ENCODE measurements at places on chromosomes 12 and 14. TPM values are rescaled to one million over a fixed set of nuclear protein-coding genes. Genes with fewer than 3 reads are reported as not detected.

INHBC gene
- not detected for total RNA-seq

TMEM63C gene
- total RNA-seq, result 2.1 TPM

ARMH4 gene
- not detected for total RNA-seq

- no peaks in the 10 kb centered on the region for H3K4me1 ChIP-seq
- H3K4me3 ChIP-seq, result no peak overlapping the region
Measured at GRCh38 chr14:60051721-60052221, 40.0 kb upstream of the PCNX4 start.

GRCh38 chr12:83389237-83389996 lies 702.7 kb downstream of the TMTC2 start:
- H3K36me3 ChIP-seq, result no peaks in the 10 kb centered on the region
- H3K4me1 ChIP-seq, result no peaks in the 10 kb centered on the region
- no peak overlapping the region for H3K27ac ChIP-seq
- no peak overlapping the region for H3K4me3 ChIP-seq
- peak; percentile 2 for DNase-seq

DNA sequence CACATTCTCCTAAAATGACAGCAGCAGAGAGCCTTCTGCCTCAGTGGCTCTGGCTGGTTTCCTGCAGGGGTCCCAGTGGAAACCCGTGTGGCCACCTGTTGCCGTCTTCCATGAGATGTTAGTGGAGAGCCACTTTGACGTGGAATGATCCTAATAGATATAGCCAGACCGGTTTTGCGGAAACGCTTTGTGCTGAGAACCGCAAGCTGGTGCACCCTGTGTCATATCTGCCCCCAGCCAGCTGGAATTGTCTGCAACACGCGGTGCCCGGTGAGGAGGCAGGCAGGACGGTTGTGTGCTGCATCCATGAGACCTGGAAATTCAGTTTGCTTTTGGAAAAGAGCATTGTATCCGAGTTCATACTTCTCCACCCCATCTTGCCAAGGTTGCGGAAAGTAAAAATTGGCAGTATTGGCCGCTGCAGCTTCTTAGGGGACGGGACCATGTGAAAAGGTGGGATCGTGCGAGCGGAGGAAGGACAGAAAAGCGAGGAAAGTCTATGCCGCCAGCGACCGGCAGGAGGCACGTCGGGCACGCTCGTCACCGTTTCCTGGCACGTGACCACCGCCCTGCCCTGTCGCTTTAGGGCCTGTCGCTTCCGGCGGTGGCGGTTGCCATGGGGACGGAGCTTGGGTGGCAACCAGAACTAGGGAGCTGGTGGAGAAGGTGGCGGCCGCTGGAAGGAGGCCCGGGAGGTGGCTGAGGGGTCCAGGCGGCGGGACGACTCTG lies at the start of gene CFAP251:
CFAP251 (plus strand) TSS at position 643 of the 729 bp plus-strand sequence. CDS start 2,714 bp downstream, outside the sequence.
- peaks cover 14% of the 10 kb centered on the region for H3K4me1 ChIP-seq
- no peaks in the 10 kb centered on the region for H3K27me3 ChIP-seq
- H3K36me3 ChIP-seq, result peaks cover 15% of the 10 kb centered on the region
- DNase-seq, result peak; percentile 97
- H3K4me3 ChIP-seq, result peak within 1 kb of the TSS; percentile 80

GRCh38 chr12:50699940-50700339 lies 64.0 kb upstream of the ATF1 start:
- H3K27ac ChIP-seq, result no peak overlapping the region
- no peaks in the 10 kb centered on the region for H3K27me3 ChIP-seq
- H3K4me1 ChIP-seq, result no peaks in the 10 kb centered on the region
- peaks cover 8% of the 10 kb centered on the region for H3K36me3 ChIP-seq

DNA sequence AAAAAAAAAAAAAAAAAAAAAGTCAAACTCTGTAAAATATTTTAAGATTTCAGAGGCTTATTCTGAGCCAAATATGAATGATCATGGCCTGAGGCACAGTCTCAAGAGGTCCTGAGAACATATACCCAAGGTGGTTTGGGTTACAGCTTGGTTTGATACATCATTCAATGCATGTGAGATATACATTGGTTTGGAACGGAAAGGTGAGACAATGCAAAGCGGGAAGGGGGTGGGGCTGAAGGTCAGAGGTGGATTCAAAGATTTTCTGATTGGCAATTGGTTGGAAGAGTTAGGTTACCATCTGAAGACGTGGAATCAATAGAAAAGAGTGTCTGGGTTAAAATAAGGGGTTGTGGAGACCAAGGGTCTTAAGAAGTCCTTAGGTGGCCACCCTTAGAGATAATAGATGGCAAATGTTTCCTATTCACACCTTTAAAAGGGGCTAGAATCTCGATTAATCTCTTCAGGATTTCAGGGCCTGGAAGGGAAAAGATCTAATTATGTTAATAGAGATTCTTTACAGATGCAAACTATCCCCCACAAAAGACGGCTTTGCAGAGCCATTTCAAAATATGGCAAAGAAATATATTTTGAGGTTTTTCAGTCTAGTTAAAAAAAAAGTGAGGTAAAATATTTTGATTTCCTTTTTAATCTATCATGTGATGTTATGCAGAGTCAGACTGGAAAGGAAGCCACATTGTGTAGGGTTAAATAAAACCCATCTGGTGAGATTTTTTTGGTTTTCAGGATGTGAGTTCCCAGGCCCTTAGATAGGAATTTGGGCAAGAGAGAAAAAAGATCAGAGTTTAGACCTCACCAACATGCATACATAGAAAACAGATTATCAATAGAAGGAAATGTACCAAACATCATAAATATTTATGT lies 173.8 kb upstream of the CNOT2 start:
- DNase-seq, result no peak
- peaks cover 5% of the 10 kb centered on the region for H3K4me1 ChIP-seq
- no peak overlapping the region for H3K4me3 ChIP-seq
- no peaks in the 10 kb centered on the region for H3K36me3 ChIP-seq
- H3K27me3 ChIP-seq, result no peaks in the 10 kb centered on the region

DNA sequence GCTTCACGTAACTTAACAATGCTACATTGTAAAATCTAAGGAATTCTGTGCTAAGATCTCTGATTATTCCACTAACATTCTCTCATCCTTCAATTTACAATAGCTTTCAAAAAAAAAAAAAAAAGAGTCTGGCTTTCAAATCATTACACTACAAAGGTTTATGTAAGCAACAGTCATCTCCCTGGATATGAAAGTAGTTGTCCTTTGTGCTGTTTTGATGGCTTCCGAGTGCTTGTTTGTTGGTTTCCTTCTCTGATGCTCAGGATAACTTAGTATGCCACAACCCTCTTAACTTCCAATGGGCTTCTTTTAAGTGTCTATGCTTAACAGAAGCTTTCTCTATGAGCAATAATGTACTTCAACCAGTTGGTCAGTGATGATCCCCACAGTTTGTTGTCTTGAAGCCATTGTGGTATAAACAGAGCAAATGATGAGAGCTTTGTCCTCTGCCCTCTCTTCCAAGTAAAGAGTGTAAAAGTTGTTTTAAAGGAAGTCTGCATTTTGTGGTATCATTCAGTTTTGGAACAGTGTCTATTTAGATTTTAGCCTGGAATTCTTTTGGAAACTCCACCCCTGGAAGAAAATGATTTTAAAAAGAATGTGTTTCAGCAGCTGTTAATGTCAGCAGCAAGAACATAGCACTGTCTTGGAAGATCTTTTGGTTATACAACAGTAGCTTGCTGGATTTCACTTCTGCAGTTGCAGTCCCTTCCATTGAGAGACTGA lies 396.1 kb upstream of the RGS6 start:
- no peak overlapping the region for H3K27ac ChIP-seq
- no peak for DNase-seq
- no peak overlapping the region for H3K4me3 ChIP-seq
- no peaks in the 10 kb centered on the region for H3K36me3 ChIP-seq
- no peaks in the 10 kb centered on the region for H3K4me1 ChIP-seq

- no peaks in the 10 kb centered on the region for H3K36me3 ChIP-seq
- H3K4me1 ChIP-seq, result no peaks in the 10 kb centered on the region
- no peak overlapping the region for H3K4me3 ChIP-seq
- no peak for DNase-seq
- no peak overlapping the region for H3K27ac ChIP-seq
Measured at GRCh38 chr14:35277179-35277578, 15.0 kb upstream of the PSMA6 start.

DNA sequence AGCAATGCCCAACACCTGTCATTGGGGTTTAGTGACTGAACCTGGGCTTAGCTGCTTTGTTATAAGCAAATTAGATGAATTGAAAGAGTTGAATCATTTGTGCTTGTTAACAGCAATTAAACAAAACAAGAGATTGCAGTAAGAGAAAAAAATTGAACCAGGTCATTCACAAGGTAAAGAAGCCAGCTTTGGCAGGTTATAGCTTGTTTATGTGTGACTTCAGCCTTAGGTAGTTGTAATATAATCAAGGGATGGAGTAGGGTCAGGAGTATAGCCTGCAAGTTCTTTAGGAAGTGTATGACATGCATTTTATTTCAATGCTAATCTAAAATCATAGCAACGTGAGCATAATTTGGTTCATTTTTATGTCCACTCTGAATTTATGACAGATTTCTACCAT lies 63.4 kb upstream of the PLEKHG3 start:
- no peaks in the 10 kb centered on the region for H3K27me3 ChIP-seq
- peaks cover 10% of the 10 kb centered on the region for H3K4me1 ChIP-seq
- no peak overlapping the region for H3K27ac ChIP-seq
- H3K36me3 ChIP-seq, result no peaks in the 10 kb centered on the region
- no peak overlapping the region for H3K4me3 ChIP-seq
- DNase-seq, result no peak

DNA sequence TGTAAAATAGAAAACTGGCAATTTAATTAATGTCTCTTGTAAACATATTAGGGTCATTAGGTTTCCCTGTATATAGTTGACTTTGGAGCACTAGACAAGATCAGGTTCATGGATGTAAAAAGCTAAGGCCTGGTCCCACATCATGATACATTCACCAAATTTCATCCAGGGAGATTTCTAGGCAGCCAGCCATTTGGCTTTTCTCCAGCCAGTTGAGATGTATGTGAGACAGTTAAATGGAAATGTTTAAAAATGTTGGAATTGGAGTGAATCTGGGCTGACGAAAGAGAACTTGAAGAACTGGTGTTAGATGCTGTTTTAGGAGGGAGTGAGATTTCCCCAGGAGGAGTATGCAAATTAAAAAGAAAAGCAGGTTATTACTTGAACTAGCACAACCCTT lies 41.8 kb upstream of the CLEC14A start:
- H3K4me3 ChIP-seq, result no peak overlapping the region
- H3K4me1 ChIP-seq, result no peaks in the 10 kb centered on the region
- H3K27me3 ChIP-seq, result no peaks in the 10 kb centered on the region
- H3K27ac ChIP-seq, result no peak overlapping the region
- no peaks in the 10 kb centered on the region for H3K36me3 ChIP-seq
- no peak for DNase-seq

DNA sequence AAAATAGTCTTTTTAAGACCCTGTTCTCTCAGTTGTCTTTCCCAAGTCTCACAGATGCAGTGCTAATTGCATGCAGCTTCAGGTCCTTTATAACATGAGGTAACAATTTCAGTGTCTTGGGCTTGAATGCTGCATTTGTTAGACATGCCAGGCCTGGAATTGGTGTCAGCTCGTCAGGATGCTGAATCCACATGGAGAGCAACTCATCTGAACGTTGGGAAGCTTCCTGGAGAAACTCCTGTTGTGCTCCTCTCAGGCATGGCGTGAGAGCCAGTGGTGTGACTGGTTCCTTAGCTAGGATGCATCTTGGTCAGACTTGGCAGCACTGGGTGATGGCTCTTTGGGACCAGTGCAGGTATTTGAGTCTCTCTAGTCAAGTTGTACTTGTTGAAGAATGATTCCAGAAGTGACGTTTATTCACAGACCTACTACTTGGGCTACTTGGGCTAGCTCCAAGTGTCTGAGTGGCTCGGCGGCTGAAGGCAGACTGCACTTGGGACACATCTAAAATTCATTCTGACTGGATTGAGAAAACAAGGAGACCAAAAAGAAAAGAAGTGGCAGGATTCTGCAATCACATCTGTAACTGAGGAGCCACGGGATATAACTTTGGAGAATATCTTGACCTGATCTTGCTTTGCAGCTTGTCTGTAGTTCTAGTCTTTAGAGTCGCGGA lies 134.8 kb upstream of the ARHGAP5 start:
- peaks cover 35% of the 10 kb centered on the region for H3K4me1 ChIP-seq
- no peak overlapping the region for H3K4me3 ChIP-seq
- DNase-seq, result no peak
- no peaks in the 10 kb centered on the region for H3K27me3 ChIP-seq
- no peak overlapping the region for H3K27ac ChIP-seq

- DNase-seq, result no peak
- H3K27ac ChIP-seq, result no peak overlapping the region
- no peaks in the 10 kb centered on the region for H3K27me3 ChIP-seq
- H3K4me3 ChIP-seq, result no peak overlapping the region
- no peaks in the 10 kb centered on the region for H3K4me1 ChIP-seq
Measured at GRCh38 chr14:93249128-93249831, 42.2 kb downstream of the UBR7 start.

DNA sequence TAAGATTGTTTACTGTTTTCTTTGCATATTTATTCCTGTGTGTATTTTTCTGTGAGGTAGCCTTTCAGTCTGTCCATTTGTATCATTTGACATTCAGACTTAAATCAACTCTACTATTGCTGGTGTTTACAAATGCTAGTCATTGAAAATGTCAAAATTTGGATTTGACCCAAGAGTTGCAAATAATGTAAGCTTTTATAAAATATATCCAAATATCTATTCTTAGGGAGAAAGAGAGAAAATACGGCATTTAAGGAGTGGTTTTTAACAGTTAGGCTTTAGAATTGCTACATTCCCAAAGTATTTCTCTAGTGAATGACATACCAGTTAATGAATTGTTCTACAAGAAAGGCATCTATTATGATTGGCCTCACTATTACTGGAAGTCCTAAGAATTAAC lies 37.9 kb downstream of the FRS2 start:
- no peak for DNase-seq
- no peaks in the 10 kb centered on the region for H3K27me3 ChIP-seq
- no peak overlapping the region for H3K27ac ChIP-seq
- no peaks in the 10 kb centered on the region for H3K36me3 ChIP-seq
- H3K4me3 ChIP-seq, result no peak overlapping the region

DNA sequence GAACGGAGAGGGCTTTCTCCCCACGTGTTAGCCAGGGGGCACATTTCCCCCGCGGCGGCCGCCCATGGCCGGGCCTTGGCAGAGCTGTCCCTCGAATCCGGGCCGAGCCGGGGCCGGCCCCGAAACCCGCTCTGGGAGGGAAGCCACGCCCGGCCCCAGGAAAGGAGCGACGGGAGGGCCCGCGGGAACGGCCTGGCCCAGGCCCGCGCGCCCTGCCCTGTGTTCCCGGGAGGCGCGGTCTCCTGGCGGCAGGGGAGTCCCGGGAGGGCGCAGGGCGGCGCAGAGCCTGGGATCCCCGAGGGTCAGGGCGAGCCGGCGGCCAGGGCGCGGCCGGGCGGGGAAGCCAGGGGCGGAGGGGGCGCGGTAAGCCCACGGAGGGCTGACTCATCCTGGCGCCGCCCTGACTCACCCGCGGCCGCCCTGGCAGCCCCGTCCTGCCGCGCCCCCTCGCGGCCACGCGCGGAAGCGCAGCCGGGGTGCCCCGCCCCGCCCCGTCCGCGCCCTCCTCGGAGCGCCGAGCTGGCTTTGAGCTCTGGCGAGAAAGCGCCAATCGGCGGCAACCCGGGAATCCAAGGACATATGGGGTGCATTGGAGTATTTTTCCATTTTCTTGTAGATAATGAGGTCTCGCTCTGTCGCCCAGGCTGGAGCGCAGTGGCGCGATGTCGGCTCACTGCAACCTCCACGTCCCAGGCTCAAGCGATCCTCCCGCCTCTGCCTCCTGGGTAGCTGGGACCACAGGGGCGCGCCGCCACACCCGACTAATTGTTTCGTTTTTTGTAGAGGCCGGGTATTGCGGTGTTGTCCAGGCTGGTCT lies 31.8 kb upstream of the PLEKHG6 start:
- peak; percentile 95 for DNase-seq
- H3K4me1 ChIP-seq, result peaks cover 58% of the 10 kb centered on the region
- H3K27ac ChIP-seq, result peak overlapping the region; percentile 92
- no peaks in the 10 kb centered on the region for H3K27me3 ChIP-seq
- peaks cover 14% of the 10 kb centered on the region for H3K36me3 ChIP-seq

Measured in Calu3 (cell line).